ENCODE measurements at places on chromosomes 13 and 19.
A peak's percentile ranks its signal among the peaks of the same experiment; 100 is the strongest.

DNA sequence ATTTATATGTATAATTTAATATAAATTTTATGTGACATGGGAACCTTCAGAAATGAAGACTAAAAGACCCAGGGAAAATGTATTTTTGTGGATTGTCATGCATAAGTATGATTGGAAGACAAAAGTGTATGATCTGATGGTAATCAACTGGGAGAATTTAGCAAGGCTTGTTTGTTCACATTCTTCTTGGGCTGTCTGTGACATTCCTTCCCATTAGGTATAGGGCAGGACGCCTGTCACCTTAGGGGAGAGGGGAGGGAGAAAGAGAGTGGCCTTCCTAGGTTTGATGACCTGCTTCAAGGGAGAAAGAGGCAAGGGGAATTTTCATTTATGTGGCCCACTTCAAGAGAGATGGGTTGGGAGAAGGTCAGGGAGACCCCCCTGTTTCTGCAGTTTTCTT lies 22.4 kb downstream of the PIBF1 start:
- DNase-seq, result no peak

- no peak for DNase-seq
These were observed 104.9 kb upstream of the ABCC4 start for GRCh38 chr13:95406176-95406575.

- DNase-seq, result peak; percentile 65
These were observed 66.9 kb downstream of the NHLRC3 start for GRCh38 chr13:39105110-39105509.

DNA sequence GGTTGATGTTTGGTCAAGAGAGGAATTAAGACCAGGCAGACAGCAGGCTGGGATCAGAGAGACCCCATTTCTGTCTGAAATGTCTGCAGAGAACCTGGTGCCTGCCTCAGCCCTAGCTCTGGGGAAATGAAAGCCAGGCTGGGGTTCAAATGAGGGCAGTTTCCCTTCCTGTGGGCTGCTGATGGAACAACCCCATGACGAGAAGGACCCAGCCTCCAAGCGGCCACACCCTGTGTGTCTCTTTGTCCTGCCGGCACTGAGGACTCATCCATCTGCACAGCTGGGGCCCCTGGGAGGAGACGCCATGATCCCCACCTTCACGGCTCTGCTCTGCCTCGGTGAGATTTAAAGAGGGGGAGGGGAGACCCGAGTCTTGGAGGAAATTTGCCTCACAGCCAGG lies at the start of gene LILRB4:
LILRB4 (plus strand) TSS at position 256 of the 400 bp plus-strand sequence; CDS start at position 305, 49 bp downstream.
- no peak for DNase-seq

DNA sequence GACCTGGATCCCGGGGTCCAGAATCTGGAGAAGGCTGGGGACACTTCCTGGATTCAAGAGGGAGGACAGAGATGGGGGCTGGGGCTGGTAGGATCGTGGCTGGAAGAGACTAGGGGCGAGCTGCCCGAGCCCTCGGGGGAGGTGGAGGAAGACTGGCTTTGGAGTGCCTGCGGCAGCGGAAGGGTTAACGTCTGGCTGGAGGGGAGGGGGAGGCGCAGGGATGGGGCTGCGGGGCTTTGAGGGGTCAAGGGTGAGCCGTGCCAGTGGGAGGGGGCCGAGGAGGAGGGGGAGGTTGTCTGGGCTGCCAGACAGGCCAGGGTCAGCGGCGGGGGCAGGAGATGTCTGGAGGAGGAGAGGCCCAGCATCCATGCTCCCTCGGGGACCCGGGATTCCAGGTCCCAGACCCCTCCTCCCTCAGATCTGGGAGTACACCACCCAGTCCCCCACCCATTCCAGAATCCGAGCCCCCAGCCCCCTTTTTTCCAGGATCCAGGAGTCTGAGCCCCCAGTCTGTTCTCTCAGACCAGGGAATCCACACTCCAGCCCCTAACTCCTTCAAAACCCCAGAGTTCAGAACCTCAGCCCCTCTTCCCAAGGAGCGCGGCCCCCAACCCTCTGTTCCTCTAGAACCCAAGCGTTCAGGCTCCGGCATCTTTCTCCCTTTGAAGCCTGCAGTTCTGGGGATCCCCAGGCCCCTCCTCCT lies 3.2 kb upstream of the SPACA6 start:
- no peak for DNase-seq

GRCh38 chr19:35347171-35347929 lies at the start of gene FFAR1:
Gene FFAR1, plus strand, starts transcription at chr19:35347902. Its CDS starts 3,650 bp downstream, at chr19:35351552.
- no peak for DNase-seq

- no peak for DNase-seq
These were observed 88.0 kb downstream of the SLC10A2 start for GRCh38 chr13:102978168-102978567.

DNA sequence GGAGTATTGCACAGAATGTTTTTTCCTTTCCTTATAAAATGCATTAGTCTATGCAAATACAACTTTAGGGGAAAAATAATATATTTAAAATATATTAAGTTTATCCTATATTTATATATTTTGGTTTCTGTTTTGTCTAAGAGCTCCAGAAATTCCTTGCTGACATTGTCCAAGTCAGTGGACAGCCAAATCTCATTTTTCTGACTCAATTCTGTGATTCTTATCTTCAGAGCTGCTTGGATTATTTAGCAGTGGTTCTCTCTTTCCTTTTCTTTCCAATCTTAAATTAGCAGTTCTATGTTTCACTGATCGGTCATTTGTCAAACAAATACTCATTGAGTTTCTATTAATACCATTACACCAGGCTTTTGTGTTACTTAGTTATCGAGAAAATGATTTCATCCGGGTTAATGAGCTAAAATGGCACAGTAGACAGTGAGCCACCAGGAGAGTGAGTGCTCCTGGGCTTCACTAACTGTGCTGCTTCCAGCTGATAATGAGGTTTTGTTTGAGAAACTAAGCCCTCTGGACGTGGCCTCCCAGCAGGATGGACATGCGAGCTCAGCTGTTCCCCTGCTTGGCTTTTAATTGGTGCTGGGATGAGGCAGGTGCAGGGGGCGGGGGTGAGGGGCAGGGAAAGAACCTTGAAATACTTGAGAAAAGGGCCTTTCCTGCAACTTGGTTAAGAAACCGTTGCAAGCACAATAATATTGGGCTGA lies 44.0 kb downstream of the ATP11A start:
- peak; percentile 80 for DNase-seq

DNA sequence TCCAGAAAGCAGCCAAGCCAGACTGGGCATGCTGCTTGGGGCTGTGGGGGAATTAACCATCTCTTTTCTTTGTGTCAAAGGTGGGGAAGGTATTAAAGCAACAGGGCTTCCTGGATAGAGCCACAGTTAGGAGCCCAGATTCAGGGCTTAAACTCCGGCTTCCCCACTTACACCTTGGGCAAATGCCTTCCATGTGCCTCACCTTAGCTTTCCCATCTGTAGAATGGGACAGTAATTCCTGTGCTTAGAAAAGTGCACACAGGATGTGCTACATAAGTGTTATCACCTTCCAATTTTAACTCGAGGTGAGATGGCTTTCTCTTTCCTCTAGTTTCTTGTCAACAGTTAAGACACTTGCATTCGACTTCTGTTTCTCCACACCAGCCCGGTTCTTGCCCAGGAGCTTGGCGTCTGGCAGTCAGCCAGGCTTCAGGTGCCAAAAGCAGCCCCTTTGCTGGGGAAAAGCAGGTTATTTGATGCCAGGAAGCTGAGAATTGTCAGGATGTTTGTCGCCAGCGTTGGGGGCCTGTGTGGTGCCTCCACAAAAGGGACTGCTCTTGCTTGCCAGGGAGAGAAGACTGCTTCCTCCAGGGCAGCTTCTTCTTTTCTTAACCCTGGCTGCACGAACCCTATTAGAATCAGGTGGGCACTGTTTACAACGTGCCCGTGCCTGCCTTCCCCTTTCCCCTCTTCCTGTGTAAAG lies 79.2 kb downstream of the SIPA1L3 start:
- peak; percentile 22 for DNase-seq

GRCh38 chr13:102470283-102470917 lies 68.6 kb upstream of the FGF14 start:
- no peak for DNase-seq

GRCh38 chr13:48155848-48156247 lies 60.9 kb upstream of the MED4 start:
- no peak for DNase-seq

- no peak for DNase-seq
These were observed 2.4 kb downstream of the SIGLECL1 start for GRCh38 chr19:51253088-51253806.

- DNase-seq, result no peak
These were observed 125.0 kb downstream of the VWA8 start for GRCh38 chr13:41835871-41836270.

- no peak for DNase-seq
These were observed at the start of gene LRG1 for GRCh38 chr19:4539693-4540581. Gene LRG1, minus strand, starts transcription at chr19:4540036. Its CDS starts 23 bp downstream, at chr19:4540013.

- peak; percentile 2 for DNase-seq
These were observed 1056.9 kb upstream of the ATXN8OS start for GRCh38 chr13:69050696-69051095.

DNA sequence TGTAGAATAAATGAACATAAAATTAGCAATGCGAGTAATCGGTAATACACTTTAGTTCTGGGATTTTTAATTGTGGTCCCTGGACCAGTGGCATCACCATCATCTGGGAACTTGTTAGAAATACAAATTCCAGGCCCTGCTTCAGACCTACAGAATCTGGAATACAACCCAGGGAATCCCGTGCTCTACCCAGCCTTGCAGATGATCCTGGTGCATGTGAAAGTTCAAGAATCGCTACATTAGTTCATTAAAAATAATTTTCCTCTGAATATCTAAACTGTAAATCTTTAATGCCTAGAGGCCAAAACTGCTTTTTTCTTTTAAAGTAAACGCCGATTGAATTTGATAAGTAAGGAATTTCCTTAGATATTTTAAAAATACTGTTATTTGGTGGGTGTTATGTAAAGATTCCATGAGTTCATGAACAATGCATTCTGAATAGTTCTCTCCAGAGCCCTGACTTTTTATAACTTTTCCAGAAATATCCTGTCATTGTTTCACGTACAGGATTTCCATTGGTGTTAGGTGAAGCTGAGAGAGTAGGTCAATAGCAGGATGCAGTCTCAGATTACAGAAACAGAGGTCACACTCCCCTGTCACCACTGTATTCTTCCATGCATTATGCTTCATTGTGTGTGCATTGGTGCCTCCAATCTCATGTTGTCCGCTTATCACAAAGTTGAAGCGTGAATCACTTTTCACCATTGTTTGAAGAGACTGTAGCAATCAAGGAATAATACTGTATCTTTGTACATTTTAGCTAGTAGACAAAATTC lies 596.5 kb upstream of the KLF12 start:
- DNase-seq, result no peak

DNA sequence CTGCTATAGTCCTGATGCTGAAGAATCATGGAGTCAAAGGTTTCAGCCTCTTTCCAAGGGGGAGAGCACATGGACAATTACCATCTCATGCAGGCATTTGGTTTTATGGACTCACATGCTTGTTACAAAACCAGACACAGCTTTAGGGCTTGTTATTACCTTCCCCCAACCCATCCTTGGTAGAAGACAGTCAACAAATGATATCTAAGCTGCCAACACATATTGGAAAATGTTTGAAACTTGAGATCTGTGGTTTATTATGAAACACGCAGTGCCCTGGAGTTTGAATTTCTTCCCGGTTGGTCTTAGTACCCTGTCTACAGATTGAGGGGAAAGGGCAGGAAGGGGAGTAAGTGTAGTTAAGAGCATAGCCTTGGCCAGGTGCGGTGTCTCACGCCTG lies 12.5 kb upstream of the CYP2A6 start:
- DNase-seq, result no peak

DNA sequence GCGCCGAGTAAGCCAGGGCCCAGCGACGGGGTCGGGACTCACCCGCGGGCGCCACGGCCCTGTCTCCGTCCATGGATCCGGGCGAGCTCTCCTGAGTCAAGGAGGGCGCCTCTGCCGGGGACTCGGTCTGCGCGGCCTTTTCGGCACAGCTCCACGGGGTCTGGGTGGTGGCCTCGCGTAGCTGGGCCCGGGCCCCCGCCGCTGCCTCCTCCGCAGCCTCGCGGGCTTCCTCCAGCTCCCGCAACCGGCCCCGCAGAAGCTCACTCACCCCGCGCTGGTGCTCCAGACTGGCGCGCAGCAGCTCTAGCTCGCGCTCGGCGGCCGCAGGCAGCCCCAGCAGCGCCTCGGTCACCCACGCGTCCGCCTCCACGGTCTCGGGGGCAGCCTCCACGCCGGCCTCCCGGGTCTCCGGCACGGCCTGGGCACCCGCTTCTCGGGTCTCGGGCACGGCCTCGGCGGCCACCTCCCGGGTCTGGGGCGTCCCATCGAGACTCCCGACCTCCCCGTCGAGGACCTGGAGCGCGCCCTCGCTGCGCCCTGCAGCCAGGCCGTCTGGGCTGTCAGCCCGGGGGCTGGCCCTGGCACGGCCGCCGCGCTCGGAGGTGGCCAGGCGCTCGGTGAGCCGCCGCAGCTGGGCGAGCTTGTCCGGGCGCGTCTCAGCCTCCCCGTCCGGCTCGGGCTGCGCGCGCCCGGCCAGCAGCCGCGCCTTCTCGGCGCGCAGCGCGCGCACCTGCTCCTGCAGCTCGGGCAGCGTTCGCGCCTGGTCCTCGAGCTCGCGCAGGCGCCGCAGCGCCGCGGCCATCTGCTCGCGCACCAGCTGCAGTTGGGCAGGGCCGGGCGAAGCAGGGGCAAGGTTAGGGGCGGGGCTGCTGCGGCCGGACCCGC lies 8.4 kb downstream of the KANK3 start:
- peak; percentile 77 for DNase-seq

DNA sequence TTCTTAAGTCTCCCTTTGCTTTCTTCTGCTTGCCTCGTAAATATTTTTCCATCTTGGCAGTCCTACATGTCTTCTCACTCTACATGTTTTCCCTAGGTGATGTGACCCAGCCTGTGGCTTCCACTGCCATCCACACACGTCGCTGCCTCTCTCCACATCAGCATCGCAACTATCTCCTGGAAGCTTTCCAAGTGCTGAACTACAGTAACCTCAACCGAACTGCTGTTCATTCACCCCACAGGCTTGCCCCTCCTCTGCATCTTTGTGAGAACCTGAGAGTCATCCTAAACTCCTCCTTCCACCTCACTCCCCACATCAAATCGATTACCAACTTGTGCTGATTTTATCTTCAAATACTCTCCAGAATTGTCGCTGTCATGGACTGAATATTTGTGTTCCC lies 41.2 kb upstream of the USPL1 start:
- DNase-seq, result peak; percentile 53

- no peak for DNase-seq
These were observed 845.3 kb upstream of the MIR17HG start for GRCh38 chr13:90502153-90502552.

DNA sequence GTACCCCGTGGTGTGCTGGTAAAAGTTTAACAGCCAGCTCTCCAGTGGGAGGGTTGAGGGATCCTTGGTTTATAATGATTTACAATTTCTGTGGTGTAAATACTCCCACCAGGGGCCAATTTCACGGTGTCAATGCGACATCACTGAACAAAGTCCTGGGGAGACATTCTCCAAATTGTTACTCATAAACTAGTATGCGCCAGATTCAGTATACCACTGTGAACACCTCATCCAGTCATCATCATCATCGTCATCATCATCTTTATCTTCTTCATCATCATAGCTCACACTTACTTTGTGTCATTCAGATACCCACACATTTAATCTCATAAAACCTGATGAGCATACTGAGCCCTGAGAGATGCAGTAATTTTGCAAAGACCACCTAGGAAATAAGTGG lies 17.2 kb upstream of the TNFSF14 start:
- DNase-seq, result no peak

All from NCI-H345 (cell line).